ENCODE measurements at places on chromosomes 16 and 17.

DNA sequence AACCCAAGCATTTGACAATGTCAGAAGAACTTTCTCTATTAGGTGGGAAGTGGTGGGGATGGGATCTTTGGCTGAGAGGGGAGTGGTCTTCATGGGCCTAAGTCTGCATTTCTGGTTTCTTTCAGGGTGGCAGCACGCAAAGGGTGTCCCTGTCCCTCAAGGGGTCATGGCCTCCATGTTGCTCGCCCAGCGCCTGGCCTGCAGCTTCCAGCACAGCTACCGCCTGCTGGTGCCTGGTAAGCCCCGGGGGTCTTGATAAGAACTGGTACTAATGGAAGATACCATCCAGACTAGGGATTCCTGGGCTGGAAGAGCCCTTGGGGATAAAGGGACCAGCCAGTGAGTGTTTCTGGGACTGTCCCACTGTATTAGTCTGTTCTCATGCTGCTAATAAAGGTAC lies 61.2 kb downstream of the ABAT start:
- no peak for DNase-seq

- DNase-seq, result no peak
Observed at GRCh38 chr16:24677388-24677787, 52.1 kb upstream of the TNRC6A start.

DNA sequence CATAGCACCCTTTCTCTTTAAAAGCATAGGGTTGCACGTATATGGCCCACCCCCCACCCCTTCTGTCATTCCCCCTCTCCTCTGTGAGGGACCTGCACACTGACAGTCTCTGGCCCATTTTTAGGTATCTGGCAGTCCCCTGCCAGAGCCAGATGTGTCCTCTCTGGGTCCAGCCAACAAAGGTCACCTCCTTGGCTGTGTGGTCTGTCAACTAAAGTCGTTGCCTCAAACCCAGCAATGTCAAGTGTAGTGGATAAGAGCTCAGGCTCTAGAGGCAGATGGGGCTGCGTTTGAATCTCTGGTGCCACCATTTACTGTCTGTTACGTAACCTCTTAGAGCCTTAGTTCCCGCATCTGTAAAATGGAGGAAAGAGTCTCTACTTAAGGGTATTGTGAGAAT lies 211.5 kb downstream of the MSI2 start:
- no peak for DNase-seq

DNA sequence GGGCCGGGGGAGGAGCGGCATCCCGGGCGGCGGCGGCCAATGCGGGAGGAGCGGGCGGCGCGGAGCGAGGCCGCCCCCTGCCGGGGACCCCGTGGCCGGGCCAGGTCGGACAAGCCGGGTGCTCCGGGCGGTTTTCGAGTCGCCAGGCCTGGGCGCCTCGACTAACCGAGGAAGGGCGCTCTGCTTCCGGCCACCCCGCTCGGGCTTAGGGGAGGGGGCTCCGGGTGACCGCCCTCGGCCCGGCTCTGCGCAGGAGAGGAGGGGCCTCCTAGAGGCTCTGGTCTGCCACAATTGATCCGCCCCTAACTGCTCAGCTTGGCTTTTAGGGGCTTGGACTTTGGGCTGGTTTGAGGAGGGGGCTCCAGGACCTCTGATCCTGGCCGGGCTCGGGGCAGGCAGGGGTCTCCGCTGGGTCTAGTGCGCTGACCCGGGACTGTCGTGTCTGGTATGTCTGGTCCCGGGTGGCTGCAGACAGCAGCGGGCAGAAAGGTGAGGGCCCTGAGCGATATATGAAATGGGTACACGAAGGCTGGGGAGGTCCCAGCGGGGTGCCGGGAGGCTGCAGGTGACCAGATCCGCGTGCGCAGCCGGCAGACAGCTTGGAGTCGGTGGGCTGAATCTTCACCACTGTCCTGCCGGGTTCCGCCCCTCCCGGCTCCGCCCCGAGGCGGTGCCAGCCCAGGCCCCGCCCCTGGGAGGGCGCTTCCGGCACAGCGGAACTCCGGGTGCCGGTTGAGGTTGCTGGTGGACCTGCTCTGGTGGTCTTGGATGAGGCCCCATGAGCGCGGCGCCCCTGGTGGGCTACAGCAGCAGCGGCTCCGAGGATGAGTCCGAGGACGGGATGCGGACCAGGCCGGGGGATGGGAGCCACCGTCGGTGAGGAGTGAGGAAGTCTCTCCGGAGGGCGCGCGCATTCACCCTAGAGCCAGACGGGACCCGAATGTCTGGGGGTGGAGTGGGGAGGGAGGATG lies at the start of gene USB1:
TSS of gene USB1 (plus strand) at position 702 of the 971 bp plus-strand sequence. CDS start at position 779, 77 bp downstream.
- peak; percentile 45 for DNase-seq

- peak; percentile 44 for DNase-seq
Observed at GRCh38 chr16:82192665-82193064, 22.6 kb upstream of the MPHOSPH6 start.

- no peak for DNase-seq
Observed at GRCh38 chr16:85910854-85911247, 11.9 kb downstream of the IRF8 start.

- DNase-seq, result no peak
Observed at GRCh38 chr17:47866941-47867340, 16.0 kb upstream of the SP6 start.

Measured in HS-5 (cell line).